ENCODE measurements at places on chromosomes 16 and 17.

DNA sequence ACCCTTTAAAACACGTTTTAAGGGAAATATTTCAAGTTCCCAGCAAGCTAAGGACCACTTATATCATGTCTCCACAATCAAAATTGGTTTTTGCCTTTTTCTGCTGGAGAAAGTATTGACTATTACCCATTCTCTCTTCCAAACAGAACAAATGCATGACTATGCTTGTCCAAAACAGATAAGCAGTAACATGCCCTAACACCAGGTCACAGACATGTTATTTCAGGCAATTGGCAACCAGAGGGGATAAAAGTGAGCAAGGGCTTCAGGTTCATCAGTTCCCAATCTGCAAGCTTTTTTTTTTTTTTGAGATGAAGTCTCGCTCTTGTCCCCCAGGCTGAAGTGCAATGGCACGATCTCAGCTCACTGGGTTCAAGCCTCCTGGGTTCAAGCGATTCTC, 15.0 kb downstream of the SKA2 start:
- DNase-seq: no peak

GRCh38 chr16:22181843-22182242, 19.5 kb downstream of the SDR42E2 start:
- no peak for DNase-seq

GRCh38 chr16:2990891-2991290, 10.6 kb upstream of the PKMYT1 start:
- DNase-seq: no peak

DNA sequence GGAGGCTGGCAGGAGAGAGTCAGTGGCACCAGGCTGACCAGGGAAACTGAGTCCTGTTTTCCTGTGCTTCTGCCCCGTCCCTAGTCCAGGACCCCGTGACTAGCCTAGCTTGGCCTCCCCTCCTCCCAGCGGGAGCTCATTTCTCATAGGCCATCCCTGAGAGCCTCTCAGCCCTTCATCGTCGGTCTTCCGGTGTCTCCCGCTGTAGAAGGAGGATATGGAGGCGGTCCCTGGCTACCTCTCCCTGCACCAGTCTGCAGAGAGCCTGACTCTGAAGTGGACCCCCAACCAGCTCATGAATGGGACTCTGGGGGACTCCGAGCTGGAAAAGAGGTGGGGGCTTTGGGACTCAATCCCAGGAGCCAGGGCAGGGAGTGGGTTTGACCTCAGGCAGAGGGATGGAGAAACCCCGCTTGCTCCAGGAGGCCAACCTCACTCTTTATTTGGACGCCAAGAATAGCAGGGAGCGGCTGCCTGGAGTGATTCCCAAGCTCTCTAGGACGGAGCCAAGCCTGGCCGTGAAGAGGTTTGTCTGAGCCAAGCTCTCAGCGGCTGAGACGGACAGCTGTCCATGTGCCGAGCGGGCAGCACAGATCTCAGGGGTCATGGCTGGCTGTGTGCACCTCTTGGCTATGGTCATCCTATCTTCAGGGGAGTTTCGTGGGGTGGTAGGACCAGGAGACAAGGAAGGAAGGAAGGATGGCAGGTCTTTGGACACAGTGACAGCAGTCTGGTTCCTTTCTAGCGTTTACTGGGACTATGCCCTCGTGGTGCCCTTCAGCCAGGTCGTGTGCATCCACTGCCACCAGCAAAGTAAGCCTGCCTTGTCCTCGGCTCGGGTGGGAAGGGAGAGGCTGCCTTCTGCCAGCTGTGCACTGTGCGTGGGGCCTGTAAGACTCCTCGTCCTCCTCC, 26.8 kb downstream of the SGSM2 start:
- no peak for DNase-seq

GRCh38 chr16:84545114-84545737, 40.8 kb upstream of the MEAK7 start:
- DNase-seq: no peak

DNA sequence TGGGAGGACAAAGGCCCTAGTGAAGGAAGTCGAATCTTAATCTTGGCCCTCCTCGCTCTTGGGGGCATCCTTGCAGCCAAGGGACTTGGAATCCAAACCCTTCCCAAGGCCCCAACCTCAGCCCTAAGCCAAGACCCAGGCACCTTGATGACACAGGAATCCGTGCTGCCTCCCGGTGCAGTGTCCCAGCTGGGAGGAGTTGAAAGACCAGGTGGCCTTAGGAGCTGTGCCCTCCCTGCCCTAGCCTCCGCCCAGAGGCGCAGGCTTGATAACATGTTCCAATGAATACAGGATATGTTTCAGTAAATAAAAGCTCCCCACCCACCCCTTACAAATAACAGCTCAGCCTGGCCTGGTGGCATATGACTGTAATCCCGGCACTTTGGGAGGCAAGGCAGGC, at the start of gene CHST5:
TSS of gene CHST5 (minus strand) at position 208 of the 400 bp plus-strand sequence. CDS start 5,724 bp downstream, outside the sequence.
- no peak for DNase-seq

GRCh38 chr17:63928966-63929695, 3.0 kb downstream of the CD79B start:
- no peak for DNase-seq

- DNase-seq: no peak
Measured at GRCh38 chr17:6458460-6458950, 14.2 kb downstream of the PIMREG start.

- DNase-seq: no peak
Measured at GRCh38 chr17:35641032-35641431, 53.9 kb downstream of the AP2B1 start.

DNA sequence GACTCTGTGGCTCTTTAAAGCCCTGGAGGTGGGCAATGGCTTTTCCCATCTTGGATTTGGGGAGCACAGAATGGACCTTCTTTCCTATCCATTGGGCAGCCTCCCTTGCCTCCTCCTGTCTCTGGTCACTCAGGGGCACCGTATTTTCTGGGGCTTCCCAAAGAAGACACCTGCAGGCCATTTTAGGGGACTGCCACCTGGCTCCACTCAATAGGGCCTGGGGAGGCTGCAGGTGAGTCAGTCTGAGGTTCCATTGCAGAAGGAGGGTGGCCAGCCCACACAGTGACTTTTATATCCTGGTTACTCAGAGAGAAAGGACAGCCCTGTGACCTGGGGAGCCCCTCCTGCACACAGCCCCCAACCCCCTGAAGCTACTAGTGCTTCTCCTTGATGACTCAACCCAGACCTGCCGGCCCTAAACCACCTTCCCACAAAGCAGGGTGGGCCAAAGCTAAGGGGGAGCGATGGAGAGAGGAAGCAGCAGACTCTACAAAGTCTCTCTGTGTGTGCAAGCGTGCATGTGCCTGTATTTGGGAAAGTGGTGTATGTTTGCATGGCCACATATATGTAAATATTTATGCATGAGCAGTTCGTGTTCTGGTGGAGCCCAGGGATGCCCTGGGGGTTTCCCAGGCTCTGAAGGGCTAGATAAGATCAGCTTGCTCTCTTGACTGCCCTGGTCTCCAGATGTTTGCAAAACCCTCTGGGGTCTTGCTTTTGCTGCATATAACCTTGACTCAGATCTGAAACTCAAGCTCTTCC, 5.0 kb downstream of the CX3CL1 start:
- no peak for DNase-seq

DNA sequence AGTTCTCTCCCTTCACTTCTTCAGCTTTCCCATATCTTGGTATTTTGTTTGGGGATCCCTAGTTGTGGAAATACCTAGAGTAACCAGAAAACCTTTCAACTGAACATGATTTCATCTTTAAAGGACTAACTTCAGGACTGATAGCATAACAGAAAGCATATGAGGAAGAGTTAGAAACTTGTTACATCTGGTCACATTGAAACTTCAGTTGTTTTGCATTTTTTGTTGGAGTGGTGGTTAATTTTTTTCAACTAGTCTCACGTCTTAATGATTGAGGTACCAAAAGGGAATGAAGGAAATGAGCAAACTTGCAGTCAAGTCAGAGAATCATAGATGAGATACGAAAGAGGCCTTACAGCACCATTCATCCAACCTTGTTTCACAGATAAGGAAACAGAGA, 49.6 kb downstream of the TANGO6 start:
- DNase-seq: no peak

DNA sequence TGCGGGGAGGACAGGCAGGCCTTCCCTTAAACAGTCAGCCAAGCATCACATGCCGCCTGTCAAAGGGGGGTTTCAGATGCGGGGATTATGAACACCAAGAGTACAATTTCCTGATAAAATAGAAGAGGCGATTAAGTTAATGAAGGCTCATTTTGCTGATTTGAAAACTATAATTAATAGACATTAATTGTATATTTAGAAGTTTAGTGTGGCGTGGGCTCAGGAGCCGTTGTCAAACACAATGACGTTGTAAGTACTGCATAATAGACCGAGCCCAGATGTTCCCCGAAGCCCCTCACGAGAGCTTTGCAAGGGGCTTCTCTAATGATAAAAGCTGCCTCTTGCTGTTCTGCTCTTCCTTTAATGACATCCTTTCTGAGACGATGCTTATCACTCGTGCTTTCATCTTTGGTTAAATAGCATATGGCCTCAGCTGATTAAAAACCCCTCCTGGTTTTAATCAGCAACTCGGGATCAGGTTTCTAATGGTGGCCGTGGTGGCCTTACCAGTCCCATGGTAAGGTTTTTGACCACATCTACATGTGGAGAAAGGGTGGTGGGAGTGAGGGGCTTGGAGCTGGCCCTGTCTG, 28.2 kb downstream of the SNX20 start:
- no peak for DNase-seq

DNA sequence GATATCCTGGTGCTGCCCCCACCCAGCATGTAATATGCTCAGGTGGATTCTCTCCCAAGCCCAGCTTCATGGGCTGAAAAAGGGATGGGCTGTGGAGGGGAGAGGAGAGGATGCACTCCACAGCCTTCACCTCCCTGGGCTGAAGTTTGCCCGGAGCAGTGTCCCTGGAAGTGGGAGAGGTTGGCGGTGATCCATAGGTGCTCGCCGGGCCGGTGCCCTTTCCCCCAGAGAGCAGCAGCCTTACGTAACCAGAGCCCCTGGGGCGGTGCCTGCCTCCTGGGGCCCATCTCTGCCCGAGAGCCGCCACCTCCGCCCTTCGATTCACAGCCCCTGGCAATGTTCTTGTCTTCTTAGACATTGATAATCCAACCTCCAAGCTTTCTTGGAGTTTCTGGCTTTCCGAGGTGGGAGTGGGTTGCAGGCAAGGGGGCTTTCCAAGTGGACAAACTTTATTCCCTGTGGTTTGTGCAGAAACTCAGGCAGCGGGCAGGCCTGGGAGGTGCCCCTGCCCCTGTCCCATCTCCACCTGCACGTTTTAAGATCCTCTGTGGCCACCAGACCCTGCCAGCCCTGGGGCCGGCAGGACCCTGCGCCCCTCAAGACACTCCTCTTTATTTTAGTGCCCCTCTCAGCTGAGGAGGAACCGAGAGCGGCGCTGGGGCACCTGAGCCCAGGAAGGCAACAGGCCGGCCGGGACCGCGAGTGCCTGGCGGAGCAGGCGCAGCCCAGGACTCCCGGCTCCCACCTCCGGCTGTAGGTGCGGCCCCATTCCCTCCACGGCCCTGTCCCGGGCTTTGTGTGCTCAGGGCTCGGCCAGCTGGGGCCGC, 3.1 kb upstream of the WDR90 start:
- no peak for DNase-seq

DNA sequence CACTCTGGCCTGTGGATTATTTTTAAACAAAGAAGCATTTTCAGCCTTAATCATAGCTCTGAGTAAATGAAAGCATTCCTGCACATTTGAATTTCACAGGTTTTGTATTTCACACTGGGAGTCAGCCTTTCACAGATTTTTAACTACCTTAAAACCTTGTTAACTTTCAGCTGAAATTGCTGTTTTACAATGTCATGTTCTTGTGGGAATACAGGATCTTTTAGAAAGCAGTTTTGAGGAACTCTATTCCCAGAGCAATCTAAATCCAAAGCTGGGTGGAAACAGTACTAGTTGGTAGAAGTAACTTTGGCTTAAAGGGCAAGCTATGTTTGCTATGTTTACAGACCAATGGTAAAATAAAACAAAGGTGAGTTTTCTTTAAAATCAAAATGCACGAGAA, 600.6 kb downstream of the KCNJ2 start:
- no peak for DNase-seq

GRCh38 chr17:19728084-19728495, 11.7 kb upstream of the SLC47A2 start:
- no peak for DNase-seq

- DNase-seq: no peak
Measured at GRCh38 chr17:3695723-3696411, at the start of gene P2RX5. Gene P2RX5, minus strand, starts transcription at chr17:3696155. Its CDS starts 150 bp downstream, at chr17:3696005.

- DNase-seq: no peak
Measured at GRCh38 chr16:4016005-4016352, 100.3 kb downstream of the ADCY9 start.

DNA sequence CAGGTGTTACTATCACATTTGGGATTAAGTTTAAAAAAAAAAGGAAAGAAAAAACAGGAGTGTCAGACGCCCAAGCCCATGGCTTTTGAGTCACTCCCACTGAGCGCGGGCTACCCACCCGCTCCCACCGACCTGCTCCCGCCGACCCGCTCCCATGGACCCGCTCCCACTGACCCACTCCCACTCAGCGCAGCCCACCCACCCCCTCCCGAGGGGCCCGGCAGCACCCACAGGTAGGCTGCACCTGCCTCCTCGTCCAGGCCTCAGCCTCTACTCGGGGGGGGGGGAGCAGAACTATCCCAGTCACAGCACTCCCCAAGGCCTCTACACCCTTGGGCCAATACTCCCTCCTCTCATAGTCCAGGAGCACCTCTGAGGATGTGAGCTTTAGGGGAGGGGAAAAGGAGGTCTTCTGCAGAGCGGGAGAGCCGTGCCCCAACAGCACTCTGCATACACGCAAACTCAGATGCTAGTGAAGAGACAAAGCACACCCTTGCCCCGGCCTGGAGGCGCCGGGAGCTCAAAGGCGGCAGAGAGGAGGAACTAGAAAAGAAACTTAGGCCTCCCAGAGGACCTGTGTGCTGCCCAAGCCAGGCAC, 2.9 kb downstream of the CLUH start:
- no peak for DNase-seq

DNA sequence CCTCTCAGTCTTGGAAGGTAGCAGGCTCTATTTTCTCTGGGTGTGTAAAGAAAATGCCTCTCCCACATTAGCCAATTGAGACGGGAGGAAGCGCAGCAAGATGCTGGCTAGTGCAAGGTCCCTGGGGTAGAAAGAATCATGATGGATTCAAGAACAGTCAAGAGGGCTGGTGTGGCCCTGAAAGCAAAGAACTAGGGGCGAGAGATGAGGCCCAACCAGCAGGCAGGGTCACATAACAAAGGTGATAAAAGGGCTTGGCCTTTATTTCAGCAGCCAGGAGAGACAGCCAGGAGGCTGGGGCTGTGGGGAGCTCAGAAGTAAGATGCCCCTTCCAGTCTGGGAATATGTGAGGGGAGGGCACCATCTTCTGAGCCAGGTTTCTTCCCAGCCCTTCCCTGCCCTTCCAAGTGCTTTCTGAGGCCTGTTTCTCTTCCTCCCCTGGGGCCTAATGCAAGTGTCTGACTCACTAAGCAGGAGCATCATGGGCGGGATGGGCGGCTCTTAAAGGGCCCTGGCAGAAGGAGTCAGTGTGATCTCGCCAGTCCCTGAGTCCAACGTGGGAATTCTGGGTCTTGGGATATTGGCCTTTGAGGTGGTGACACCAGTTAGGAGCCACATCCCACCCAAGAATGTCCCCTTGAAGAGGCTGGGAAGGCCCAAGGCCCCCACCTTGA, 3.9 kb upstream of the NLRC5 start:
- peak; percentile 87 for DNase-seq

GRCh38 chr17:39244600-39245570, 19.1 kb upstream of the STAC2 start:
- peak; percentile 52 for DNase-seq

Data from amniotic stem cell (primary cell).